ENCODE measurements at places on chromosomes 3 and 15. TPM values are rescaled to one million over a fixed set of nuclear protein-coding genes. Genes with fewer than 3 reads are reported as not detected.

Gene ZNF80
- not detected for polyA plus RNA-seq

Gene TRA2B
- polyA plus RNA-seq = 300 TPM

GRCh38 chr3:34947834-34948233, 691.5 kb upstream of the ARPP21 start:
- DNase-seq = no peak

DNA sequence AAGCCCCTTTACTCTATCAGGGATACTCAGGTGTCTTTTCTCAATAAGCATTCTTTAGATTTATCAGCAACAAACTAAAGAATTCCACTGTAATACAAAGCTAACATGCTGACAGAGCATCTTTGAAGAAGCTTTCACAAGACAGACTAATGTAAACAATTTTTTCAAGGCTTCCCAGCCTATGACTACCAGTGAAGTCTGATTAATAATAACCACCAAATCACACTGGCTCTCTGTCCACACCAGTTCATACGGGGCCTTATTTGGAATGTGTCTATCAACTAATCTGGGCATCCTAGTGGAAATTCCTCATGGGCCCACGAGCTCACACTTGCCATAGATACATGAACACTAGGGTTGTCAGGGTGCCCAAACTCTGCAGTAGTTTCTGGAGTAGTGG, 84.5 kb downstream of the EFL1 start:
- no peak for DNase-seq

GRCh38 chr3:86782286-86782685, 208.7 kb downstream of the VGLL3 start:
- no peak for DNase-seq

Gene JMJD7
- polyA plus RNA-seq = 9.1 TPM

DNA sequence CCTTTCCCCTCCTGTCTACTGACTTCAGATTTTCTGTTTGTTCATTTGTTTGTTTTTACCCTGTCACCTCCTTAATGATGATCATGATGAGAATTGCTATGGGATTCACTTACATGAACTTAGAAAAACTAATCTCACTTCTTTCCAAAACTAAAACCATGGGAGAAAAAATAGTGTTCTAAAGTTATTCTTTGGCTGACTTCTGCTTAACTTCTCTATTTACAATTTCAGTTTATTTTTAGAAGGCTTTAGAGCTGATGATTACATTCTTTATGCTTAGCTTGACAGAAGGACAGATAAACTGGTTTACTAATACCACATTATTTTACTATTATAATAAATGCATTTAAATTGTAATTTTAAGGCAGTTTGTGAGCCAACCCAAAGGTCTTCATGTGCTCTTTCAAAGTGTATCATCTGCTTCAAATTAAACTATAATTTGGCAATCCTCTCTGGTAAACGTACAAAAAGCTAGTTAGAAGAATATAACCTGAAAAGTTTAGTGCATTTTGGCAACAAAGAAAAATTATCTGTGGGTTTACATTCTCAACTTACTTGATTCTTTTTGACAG, 676.8 kb upstream of the UBE2E2 start:
- no peak for DNase-seq

Gene GAP43
- polyA plus RNA-seq = 0.87 TPM

GRCh38 chr3:64759811-64760210, 72.0 kb upstream of the ADAMTS9 start:
- DNase-seq = no peak

DNA sequence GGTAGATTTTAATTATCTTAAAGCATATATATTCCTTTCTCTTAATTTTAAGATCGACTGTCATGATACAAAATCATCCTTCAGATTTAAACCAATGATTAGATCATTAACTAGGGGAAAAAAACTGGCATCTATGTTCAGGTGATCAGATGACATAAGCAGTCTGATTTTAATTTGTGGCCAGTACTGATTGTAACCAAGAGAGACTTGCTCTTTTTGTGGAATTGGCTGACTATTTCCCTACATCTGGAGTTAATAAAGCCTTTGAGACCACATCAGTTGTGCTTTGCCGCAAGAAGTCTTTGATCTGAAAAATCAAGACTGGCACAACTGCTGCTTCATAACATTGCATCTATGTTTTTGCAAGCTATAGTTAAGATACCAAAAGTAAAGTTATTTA, 148.4 kb upstream of the CGNL1 start:
- no peak for DNase-seq

Gene GOLGA6A
- 0.18 TPM for polyA plus RNA-seq

DNA sequence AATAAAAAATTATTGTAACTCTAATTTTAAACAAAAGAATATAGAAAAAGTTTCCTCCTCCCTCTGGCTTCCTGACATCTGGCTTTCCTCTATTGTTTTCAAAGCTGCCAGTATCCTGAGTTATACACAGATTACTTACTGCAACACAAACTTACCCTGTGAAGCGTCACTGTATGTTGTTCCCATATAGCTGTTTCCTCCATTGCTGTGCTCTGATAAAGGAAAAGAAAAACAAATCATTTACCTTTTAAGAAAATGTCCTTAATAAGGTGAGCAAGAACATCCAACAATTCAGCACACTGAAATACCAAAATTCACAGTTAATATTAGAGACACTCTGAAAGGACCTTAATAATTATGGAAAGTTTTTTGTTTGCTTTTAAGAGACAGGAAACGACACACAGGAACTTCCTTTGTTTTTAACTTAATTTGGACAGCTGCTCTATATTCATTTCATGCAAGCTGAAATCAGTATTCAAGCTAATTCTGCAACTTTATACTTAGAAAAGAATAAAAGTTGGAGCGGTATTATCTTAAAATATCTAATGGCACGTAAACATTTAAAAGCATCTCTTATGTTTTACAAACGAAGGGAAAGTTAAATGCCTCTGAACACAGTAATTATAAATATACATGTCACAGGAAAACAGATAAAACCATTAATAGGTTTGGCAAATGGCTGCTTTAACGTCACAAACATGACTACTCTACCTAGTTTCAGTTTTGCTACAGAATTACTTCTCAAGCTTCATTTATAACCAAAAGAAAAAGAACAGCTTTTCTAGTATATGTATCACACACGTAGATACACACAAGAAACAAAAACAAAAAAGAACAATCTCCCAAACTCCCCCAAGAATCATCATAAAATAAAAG, 21.5 kb downstream of the TJP1 start:
- no peak for DNase-seq

Gene IL5RA
- 0.80 TPM for polyA plus RNA-seq

GRCh38 chr15:55116636-55117035, 80.1 kb downstream of the RSL24D1 start:
- DNase-seq = no peak

Gene MUC13
- not detected for polyA plus RNA-seq

Gene SKIL
- 45.2 TPM for polyA plus RNA-seq

DNA sequence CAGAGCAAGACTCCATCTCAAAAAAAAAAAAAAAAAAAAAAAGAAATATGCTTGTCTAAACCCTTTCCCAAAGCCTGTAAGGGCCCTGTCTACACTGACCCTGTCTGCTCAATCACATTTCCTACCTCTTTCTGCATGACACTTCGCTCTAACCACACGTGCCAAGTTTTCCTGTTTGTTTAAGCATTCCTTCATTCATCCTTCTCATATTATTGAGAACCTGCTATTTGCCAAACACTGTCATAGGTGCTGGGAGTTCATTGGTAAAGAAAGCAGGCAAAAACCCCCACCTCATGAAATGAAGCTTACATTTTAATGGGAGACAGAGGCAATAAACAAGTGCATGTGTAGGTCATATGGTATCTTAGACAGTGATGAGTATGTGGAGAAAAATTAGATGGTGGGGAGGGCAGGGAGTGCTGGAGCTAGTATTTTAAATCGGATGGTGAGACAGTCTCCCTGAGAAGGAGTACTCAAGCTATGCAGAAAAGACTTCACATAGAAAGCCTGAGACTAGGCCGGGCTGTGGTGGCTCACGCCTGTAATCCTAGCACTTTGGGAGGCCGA, 48.0 kb downstream of the B3GNT5 start:
- DNase-seq = no peak

Gene HESX1
- polyA plus RNA-seq = 4.5 TPM

Gene IL16
- 5.9 TPM for polyA plus RNA-seq

Gene DNAH1
- polyA plus RNA-seq = 10.0 TPM

Gene SPESP1
- polyA plus RNA-seq = 8.9 TPM

- peak; percentile 47 for DNase-seq
Measured at GRCh38 chr3:88219138-88219792, 69.5 kb downstream of the C3orf38 start.

DNA sequence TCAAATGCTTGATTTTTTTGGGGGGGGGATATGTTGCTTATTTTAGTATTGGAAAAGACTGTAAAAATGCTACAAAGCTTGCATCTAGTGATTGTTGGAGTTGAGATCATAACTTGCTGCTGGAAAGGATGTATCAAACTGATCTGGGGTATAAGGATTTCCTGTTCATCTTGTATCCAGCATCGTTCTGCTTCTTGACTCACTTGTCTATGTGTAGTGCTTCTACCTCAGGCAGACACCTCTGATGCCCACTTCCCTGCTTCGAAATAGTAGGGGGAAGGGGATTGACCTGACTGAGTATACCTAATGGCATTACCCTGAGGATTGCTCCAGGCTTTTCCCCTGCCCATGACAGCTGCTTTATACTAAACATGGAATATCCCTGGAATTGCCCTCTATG, 42.7 kb downstream of the STT3B start:
- no peak for DNase-seq

- no peak for DNase-seq
Measured at GRCh38 chr3:89252860-89253259, 145.4 kb downstream of the EPHA3 start.

GRCh38 chr15:38809621-38810020, 245.0 kb upstream of the RASGRP1 start:
- DNase-seq = no peak

DNA sequence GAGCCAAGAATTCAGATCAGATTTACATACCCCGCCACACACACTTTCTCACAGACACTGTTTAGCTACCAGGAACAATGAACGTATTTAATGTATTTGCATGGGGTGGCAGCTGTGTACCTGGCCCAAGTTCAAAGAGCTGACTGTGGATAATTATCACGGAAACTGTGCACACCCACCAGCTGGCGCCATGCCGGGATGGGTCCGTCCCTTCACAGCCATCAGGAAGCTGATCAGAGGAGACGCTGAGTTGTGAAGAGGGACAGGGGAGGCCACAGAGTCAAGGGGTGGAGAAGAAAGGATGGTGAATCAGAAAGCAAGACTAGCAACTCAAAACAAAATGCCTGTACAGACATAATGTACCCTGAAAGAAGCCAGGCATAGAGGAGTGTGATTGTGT, 13.1 kb upstream of the PLA2G4D start:
- DNase-seq = no peak

- DNase-seq = peak; percentile 78
Measured at GRCh38 chr3:44976002-44976815, at the start of the genes EXOSC7 and ZDHHC3. TSS of gene EXOSC7 (plus strand) at chr3:44976244. CDS start at chr3:44976278, 34 bp downstream. TSS of gene ZDHHC3 (minus strand) at chr3:44976174. CDS start at chr3:44959436, 16,738 bp downstream.

All from right renal pelvis (tissue), 4 donors.